ENCODE measurements at places on chromosomes 12 and 14.

GRCh38 chr14:62592877-62593276, 452.4 kb downstream of the KCNH5 start:
- DNase-seq: no peak

GRCh38 chr14:56821177-56821576, 10.9 kb upstream of the OTX2 start:
- DNase-seq: no peak

DNA sequence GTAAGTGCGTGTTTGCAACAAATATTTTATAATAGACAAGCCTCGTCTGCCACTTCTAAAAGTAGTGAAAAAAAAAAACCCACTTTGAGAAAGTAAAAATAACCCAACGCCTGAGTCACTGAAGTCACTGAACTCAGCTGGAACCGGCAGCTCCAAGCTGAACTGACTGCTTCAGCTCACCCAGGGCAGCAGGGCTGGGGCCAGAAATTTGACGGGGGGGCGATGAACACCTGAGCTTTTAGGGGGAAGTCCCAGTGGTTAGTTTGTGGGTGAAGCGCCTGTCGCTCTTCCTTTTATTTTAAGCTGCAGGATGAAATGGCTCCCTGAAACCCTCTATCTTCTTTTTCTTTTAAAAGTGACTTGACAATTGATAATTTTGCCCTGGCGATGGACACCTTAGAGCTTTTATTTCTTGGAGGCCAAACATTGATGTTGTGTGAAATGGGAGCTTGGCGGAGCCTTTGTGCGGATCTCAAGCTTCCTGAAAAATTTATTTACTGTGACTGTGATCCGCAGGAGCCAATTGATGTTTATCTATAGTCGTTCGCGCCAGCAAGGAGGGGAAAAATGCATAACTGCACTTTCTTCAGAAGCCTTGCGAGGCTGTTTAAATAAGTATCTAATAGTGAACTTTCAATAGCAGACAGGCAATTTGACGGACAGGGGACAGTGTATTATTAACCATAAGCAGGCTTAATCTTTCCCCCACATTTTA, 173.2 kb upstream of the MYL2 start:
- peak; percentile 16 for DNase-seq

GRCh38 chr12:50070314-50071060, 13.1 kb downstream of the ASIC1 start:
- DNase-seq: peak; percentile 41

GRCh38 chr14:72008666-72009065, 76.4 kb downstream of the RGS6 start:
- no peak for DNase-seq

DNA sequence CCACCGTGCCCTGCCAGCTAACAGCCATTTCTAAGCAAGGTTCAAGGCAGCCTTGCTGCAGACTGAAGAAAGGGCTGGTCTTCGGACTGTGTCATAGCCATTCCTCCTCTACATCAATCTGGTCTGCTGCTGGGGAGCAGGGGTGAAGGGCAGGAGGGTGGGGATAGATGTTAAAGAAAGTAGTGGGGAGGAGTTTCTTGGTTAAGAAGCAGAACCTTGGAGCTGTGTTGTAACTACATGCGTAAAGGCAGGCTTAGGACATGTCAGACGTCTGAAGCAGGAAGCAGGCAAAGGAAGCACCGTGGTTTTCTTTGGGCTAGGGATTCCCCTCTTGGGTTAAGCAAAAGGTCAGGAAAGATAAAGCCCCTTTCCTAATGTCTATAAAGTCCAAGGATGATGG, 18.1 kb upstream of the NEK9 start:
- peak; percentile 6 for DNase-seq

GRCh38 chr12:104966677-104967076, 8.6 kb upstream of the SLC41A2 start:
- no peak for DNase-seq

- DNase-seq: no peak
These were observed 255.6 kb downstream of the TTC6 start for GRCh38 chr14:37851054-37851453.

GRCh38 chr12:48907245-48907644, 18.0 kb downstream of the FKBP11 start:
- no peak for DNase-seq

DNA sequence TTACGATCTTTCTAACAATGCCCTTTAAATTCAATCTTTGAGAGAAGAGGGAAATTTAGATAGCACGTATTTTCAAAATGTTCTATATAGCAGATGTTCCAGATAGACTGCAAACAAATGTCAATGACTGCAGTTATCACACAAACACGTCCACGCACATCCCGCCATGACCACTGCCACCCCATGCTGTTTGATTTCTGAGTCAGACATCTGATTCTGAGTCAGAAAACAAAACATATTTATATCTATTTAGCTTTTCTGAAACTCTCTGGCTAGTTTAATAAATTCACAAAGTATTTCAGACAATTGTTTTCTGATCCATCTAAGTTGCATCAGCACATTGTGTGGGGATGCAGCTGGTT, 105.9 kb upstream of the BCAT1 start:
- DNase-seq: no peak

- DNase-seq: no peak
These were observed 62.1 kb downstream of the SH2B3 start for GRCh38 chr12:111467857-111468241.

GRCh38 chr14:97311411-97311810, 514.2 kb downstream of the VRK1 start:
- DNase-seq: no peak

GRCh38 chr14:61139006-61139599, 142.0 kb downstream of the TMEM30B start:
- DNase-seq: no peak

DNA sequence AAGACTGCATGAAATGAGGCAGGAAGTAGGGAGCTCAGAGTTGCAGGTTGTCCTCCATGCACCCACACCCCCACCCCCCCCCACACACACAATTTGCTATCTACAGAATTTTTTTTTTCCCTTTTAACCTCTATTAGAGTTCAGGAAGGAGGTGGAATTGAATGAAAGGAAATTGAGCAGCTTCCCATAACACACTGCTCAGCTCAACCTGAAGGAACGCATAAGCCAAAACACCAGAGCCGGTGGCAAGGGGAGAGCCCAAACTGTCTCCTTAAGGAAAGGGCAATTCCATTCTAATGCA, 74.1 kb downstream of the NUAK1 start:
- DNase-seq: no peak

DNA sequence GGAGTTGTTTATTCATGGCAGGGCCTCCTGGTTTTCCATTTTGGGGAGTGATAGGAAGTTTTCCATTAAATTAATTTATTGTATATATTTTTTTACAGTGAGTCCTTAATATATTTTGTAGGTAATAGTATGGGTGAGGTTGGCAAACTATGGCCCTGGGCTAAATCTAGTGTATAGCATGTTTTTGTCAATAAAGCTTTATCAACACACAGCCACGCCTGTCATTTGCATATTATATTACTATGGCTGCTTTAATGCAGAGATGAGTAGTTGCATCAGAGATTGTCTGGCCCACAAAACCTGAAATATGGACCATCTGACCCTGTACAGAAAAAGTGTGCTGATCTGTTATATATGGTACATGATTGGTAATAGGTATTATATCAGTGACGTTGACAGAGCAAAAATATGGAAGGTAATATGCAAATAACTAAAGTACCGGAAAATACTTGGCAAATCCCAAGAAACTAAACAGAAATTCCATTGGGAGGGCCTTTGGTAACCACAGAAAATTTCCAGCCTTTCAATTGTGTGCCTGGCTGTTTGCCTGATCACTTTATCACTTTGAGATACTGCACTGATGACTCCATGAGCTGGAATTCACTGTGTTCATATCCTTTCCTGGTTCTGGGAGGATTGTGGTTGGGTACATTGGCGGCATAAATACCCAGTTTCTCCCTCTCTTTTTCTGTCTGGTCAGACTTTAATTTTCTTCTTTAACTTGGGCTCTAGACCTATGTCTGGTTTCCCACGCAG, 61.7 kb upstream of the RFLNA start:
- no peak for DNase-seq

DNA sequence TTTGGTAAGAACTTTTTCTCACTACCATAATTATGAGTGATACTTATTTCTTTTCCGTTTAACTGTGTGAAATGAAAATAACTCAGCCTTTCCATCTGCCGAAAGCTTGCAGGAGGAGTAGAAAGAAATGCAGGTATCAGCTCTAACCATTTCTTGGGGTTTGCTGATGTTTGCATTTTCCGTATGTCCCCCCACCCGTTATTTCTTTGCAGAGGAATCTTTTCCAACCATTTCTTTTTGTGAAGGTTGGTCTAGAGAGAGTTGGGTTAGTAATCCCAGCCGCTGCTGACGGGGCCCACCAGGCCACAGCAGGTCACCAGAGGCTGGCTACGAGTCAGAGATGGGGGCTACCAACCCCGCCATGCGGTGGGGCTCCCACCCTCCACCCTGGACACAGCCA, 7.0 kb upstream of the PIWIL1 start:
- no peak for DNase-seq

- no peak for DNase-seq
These were observed 200.5 kb upstream of the PRICKLE1 start for GRCh38 chr12:42789808-42790760.
